ENCODE measurements at places on chromosomes 1 and 21.

DNA sequence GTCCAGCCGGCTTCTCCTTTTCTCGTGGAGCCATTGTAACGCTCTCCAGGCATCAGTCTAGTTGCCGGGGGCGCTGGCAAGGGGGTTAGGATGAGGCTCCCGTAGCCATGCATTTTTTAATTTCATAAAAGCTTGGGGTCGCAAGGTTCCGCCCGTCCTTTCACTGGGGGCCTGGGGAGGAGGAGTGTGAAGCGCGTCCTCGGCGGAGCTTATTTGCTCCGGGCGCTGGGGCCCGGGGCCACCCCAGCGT, 1.6 kb downstream of the ADGRL2 start:
- no peak for DNase-seq

GRCh38 chr1:222821239-222821638, 6.4 kb downstream of the DISP1 start:
- DNase-seq, result no peak

- no peak for DNase-seq
Observed at GRCh38 chr21:36913247-36914169, 53.0 kb downstream of the HLCS start.

DNA sequence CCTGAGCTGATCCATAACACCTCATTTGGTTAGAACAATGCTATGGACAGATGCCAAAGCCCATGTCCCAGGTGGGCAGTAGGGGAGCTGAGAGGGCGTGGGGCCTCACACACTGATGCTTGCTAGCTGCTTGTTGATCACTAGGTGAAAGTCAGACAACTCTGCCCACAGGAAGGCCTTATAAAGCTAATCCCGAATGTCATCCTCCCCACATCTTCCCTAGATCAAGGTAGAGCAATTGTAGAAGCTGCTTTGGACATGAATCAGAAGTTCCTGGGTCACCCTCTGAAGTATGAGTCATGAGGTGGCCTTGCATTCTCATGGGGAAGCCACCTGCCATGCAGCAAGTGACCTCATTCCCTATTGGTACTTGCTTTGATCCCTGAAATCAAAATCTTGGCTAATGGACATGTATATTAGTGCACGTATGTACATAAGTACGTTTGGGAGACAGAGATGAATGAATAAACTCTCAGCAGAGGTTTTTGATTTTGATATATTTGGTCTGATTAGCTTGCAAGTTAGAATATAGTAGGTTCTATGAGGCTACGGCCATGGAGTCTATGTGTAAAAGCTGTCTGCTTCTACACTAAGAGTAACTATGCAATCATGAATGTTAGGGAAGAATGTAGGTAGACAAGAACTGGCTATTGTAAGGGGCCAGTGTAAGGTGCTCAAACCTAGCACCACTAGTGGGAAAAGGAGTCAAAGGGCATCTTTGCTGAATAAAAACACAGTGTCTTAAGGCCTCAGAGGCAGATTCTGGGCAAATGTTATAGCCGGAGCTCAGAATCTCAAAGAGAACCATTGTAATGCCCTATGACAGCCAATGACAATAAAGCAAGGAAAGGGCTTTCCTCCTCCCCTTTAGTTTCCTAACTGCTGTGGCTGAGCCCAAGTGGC, 52.6 kb downstream of the ABCA4 start:
- no peak for DNase-seq

GRCh38 chr1:203168256-203168786, 7.3 kb downstream of the MYBPH start:
- no peak for DNase-seq

- DNase-seq, result no peak
Observed at GRCh38 chr1:113858982-113859381, 12.5 kb downstream of the PTPN22 start.

DNA sequence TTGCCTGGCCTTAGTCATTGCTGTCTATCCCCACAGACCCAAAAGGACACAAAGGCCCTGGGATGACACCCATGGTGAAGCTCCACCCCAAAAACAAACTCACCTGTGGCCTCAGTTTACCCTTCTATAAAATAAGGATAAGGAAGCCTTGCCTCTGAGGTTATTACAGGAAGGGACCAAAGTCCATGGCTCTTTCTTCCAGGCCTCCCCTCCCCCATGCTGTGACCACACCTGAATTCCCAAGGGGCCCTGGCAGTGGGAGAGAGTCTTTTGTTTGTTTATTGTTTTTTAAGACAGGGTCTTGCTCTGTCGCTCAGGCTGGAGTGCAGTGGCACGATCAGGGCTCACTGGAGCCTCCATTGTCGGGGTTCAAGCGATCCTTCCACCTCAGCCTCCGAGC, 10.5 kb upstream of the TNFRSF25 start:
- DNase-seq, result no peak

DNA sequence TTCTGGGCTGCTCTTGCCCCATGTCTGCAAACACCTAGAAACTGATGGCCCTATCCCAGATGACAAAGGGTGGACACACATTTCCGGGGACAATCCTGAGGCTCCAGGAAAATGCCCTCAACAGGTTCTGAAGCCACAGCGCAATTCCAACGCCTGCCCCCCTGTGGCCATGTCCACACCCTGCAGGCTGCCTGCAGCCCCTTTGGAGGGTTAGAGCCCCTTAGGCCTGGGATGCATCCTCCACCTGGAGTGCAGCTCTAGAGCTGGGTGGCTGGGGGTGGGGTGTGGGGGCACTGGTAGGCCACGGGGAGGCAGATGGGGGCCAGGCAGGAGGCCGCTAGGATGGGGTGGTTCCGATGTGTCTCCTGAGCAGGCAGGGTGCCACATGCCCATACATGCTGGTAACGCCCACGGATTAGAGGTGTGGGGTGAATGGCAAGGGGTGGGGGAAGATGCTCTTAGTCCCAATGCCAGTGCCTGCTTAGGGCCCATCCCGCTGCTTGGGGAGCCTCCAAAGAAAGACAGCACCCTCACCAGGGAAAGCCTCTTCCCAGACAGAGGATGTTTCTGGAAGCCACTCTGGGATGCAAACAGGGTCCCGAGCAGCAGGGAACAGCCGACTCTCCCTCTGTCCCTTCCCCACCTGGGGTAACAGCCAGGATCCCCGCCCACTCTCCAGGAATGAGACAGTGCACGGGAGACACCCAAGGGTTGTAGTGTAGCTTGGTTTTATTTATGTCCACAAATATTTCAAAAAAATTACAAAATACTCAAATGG, 34.0 kb downstream of the SLC45A1 start:
- DNase-seq, result peak; percentile 17

GRCh38 chr21:43338951-43339350, 88.0 kb downstream of the SIK1 start:
- no peak for DNase-seq

DNA sequence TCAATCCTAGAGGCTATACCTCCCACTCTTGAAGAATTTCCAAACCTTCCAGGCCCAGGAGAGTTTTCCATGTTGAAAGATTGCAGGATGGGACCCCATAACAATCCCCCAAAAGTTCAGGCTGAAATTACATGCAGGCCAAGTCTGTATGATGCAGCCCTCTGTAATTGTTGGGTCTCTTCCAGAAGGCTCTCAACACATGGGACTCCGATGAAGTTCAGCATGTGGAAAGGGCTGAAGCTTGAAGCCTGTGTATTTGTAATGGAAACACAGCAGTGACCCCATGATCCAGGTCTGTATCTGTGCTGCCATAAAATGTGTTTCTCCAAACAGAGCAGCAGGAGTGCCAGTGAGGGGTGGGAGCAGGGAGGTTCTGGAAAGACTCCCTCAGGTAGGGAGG, 202.5 kb upstream of the LYPLAL1 start:
- no peak for DNase-seq

GRCh38 chr1:155170101-155170785, 2.9 kb downstream of the KRTCAP2 start:
- no peak for DNase-seq

DNA sequence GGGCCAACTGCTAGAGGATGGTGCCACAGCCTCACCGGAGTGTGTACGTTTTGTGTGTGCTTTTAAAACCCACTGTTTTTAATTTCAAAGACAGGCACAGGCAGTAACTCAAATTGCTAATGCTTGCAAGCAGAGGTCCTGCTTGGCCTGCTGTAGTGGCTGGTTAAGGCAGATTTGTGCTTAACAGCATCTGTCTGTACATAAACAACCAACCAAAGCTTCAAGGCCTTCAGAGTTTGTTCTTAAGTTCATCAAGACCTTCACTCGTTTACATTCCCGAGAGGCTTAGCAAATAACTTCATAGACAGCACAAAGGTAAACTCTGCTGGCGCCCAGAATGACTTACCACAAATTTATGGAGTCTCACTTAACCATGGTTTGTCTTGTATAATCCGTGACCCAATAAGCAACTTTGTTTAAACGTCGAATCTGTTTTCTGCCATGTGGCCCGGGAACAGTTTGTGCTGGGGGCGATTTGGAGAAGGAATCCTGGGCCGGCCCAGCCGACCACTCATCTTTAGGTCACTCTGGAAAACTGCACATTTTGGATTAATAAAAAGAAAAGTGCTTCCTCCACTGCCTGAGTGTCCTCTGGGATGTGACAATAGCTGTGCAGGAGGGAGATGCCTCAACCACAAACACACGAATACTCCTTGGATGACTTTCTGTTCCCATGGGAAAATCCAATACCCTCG, 58.1 kb downstream of the CAPZB start:
- no peak for DNase-seq

GRCh38 chr21:28632755-28633408, 359.8 kb downstream of the LTN1 start:
- DNase-seq, result no peak

- DNase-seq, result no peak
Observed at GRCh38 chr1:2001773-2002411, 1.7 kb downstream of the CFAP74 start.

- no peak for DNase-seq
Observed at GRCh38 chr1:9807541-9807940, 16.2 kb downstream of the CLSTN1 start.

DNA sequence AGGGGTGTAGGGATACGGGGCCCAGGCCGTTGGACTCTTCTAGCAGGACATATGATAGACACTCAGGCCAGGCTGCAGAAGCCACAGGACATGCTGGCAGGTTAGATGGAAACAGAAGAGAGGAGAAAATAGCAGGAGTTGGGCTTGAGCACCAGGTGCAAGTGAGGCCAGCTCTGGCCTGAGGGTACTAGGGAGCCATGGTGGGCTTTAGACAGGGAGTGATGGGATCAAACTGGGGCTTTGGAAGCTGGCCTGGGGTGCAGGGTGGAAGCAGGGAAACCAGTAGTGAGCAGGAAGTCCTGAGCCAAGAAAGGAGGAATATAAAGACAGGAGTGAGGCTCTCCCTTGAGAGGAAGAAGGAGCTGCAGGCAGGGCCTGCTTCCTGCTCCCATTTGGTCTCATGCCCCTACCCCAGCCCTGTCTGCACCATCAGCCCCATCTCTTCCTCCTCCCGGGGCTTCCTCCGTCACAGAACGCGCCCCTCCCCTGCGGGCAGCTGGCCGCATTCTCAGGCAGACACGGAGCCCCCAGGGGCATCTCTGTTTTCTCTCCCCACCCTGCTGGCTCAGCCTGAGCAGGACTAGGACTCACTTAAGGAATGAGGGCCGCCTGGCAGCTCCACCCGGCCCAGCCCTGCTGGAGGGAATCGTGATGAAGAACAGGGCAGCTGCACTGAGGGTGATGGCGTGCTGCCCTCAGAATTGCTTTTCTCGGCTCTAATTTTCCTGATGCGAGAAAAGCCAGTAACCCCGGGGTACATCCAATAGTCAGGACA, 165.5 kb upstream of the TMEM51 start:
- DNase-seq, result no peak

GRCh38 chr1:6624710-6625583, at the start of gene THAP3:
Gene THAP3, plus strand, starts transcription at chr1:6624868. Its CDS starts 351 bp downstream, at chr1:6625219.
- peak; percentile 74 for DNase-seq

GRCh38 chr21:40186045-40186444, 318.8 kb downstream of the PCP4 start:
- DNase-seq, result no peak

GRCh38 chr1:18575620-18576019, 55.0 kb upstream of the PAX7 start:
- no peak for DNase-seq
